ENCODE measurements at places on chromosomes 7 and 10. TPM values are rescaled to one million over a fixed set of nuclear protein-coding genes. Genes with fewer than 3 reads are reported as not detected.

RBP4 gene
- 0.28 TPM for polyA plus RNA-seq

HABP2 gene
- polyA plus RNA-seq: 0.55 TPM

KLLN gene
- polyA plus RNA-seq: 1.5 TPM

KLF6 gene
- polyA plus RNA-seq: 64.2 TPM

CELF2 gene
- 11.3 TPM for polyA plus RNA-seq

PNLIPRP2 gene
- polyA plus RNA-seq: not detected

GRCh38 chr7:123771256-123771655 is 22.5 kb upstream of the WASL start:
- no peak for DNase-seq

DNA sequence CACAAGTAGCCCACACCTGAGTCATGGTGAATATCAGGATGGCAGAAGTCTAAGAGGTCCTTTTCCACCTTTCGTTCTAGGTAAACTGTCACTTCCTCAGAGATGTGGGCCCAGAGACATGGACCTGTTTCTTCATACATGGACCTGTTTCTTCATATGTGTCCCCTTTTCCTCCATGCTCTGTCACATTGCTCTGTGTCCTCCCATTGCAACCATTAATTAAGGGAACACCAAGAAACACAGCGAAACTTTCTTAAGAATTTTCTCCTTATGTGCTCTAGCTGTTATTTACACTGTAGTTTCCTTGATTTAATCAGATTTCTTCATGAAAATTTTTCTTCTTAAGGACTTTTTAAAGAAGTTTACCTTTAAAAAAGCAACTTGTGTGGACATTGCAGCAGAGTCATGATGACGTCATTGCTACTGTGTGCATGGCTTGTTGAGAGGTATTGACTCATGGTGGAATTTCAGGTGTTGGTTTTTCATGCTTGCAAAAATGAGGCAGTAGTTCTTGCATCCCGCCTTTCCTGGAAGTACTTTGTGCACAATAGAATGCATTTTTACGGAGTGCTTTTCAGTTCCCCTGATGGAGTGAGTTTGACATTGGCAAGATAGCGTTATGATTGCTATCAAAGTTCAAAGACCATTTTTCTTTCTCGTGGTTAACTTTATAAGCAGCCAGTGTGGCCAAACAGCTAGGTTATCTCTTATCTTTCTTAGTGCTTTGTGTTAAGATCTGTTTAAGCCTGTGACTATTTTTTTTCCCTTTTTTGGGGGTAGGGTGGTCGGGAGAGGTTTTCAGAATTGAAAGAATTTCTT is 37.7 kb downstream of the CFAP58 start:
- no peak for DNase-seq

DNA sequence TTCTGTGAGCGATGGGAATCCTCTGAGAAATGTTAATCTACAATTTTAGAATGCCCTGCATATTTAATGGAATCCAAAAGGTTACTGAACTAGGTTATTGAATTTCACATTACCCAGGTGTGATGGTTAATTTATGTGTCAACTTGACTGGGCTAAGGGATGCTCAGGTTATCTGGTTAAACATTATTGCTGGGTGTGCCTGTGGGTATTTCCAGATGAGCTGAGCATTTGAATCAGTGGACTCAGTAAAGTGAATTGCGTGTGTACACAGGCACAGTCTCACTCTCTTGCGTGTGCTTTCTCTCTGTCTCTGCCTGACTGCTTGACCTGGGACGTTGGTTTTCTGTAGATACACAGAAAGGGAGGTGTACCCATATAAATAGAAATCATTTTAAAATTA is 21.7 kb downstream of the RNF32 start:
- no peak for DNase-seq

DNA sequence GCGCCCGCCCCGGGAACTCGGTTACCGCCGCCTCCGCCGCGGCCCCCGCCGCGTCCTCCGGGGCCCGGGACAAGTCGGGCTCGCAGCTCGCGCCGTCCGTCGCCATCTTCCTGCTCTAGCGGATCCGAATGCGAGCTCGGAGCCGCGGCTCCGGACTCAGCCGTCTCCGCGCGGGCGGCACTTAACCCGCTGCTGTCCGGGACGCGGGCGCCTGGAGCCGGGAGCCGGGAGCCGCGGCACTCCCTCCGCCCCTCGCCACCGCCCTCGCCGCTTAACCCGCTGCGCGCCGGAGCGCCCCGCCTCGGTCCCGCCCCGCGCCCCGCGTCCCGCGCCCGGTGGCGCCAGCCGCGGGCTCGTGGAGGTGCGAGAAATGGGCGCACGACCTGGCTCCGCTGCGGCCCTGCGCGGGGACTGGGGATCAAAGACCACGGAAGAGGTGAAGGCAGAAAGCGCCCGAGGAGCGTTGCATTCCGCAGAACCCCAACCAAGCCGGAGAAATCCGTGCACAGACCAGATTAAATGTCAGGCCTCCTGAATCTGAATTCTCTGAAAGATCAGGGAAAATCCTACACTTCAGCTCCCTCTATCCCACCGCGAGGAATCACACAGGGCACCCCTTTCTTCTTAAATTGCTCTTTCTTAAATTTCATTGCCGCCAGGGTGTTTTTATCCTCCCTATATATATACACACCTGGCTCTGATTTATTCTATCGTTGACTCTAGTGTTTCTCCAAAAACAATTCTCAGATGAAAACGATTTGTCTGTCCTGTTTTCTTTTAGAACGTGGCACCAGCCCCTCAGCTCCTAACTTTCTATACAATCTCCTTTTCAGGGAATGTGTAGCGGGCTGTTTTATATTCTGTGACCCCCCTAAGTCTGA is at the start of gene CTTNBP2:
Gene CTTNBP2, minus strand, starts transcription at position 132 of the 881 bp plus-strand sequence. Its CDS starts 26 bp downstream, at position 106.
- DNase-seq: no peak

DNA sequence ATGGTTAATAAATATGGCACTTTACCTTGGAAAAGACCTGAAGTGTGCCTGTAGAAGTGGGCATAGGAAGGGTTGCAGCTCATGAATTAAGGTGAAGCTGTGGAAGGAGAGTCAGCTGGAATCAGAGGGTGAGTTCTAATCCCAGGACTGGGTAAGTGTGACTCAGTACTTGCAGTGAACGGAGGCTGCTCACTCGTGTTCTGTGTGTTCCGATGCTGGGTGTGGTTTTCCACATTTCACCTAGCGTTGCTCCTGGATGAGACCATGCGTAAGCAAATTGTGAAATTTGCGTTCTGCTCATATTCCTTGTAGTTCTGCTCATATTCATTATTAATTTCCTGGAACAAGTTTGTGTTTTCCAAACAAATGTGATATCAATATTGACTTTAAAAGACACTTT is 22.4 kb upstream of the TMEM236 start:
- no peak for DNase-seq

GRCh38 chr7:29139796-29140195 is 6.5 kb downstream of the CPVL start:
- DNase-seq: no peak

GRCh38 chr7:146414373-146414772 is 297.8 kb downstream of the CNTNAP2 start:
- DNase-seq: no peak

DNA sequence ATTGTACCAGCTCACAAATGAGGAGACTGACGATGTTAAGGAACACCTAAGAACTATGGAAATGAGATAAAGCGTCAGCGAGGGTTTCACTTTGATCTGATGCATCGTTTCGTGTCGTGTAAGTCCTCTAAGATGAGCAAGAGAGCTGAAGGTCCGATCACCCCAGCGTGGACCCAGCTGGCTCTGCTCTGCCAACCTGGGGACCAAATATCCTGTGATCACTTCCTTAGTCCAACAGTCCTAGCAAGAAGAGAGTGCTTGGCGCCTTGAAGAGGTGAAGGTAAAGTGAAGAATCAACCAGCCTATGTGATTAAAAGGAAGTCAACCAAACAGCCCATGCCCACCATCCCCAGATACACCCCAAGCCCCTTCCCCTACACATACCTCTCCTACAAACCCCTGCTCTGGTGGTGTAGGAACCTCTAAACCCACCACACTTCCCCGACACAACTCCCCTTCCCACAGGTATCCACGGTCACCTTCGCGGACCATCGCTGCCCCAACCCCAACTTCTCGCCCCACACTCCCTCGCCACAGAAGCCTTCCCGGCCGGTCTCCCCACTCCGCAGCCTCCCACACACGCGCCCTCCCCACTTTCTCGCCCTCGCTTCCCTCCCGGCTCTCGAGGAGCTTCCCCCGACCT is 722 bp downstream of the UPF2 start:
- no peak for DNase-seq

GRCh38 chr10:77574438-77574837 is 63.2 kb downstream of the KCNMA1 start:
- no peak for DNase-seq

- no peak for DNase-seq
Observed at GRCh38 chr10:44030132-44030531, 354.8 kb downstream of the CXCL12 start.

- no peak for DNase-seq
Observed at GRCh38 chr7:124800386-124800785, 34.8 kb upstream of the GPR37 start.

GRCh38 chr7:157494506-157495176 is 157.8 kb downstream of the DNAJB6 start:
- no peak for DNase-seq
